Activated naive CD8-positive, alpha-beta T cell treated with anti-CD3 and anti-CD28 coated beads, Interleukin-2, amount 50 U/mL, for 16 hours (primary cell): ENCODE measurements at places on chromosomes 1 and 21.

- no peak for DNase-seq
Observed at GRCh38 chr1:154696456-154696855, 88.5 kb upstream of the ADAR start.

GRCh38 chr1:212699625-212700222 lies at the start of gene BATF3:
Gene BATF3, minus strand, starts transcription at chr1:212699840. Its CDS starts 78 bp downstream, at chr1:212699762.
- DNase-seq, result no peak

DNA sequence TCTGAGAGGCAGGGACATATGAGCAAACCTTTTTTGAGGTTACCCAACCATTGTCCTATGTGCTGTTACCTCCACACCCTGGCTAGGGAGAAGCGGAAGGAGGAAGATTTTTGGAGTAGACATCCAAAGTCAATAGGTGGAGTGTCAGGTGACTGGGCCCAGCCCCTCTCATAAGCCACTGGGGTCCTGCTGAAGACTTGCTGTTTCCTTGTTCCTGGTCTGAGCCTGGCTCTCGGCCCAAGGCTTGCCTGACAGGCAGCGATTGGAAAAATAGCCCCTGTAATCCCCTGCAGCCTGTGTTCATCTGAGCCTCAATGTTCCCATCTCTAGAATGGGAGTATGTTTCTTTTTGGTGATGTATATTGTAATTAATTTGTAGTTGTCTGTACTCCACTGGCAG lies 6.9 kb upstream of the PIGR start:
- no peak for DNase-seq

DNA sequence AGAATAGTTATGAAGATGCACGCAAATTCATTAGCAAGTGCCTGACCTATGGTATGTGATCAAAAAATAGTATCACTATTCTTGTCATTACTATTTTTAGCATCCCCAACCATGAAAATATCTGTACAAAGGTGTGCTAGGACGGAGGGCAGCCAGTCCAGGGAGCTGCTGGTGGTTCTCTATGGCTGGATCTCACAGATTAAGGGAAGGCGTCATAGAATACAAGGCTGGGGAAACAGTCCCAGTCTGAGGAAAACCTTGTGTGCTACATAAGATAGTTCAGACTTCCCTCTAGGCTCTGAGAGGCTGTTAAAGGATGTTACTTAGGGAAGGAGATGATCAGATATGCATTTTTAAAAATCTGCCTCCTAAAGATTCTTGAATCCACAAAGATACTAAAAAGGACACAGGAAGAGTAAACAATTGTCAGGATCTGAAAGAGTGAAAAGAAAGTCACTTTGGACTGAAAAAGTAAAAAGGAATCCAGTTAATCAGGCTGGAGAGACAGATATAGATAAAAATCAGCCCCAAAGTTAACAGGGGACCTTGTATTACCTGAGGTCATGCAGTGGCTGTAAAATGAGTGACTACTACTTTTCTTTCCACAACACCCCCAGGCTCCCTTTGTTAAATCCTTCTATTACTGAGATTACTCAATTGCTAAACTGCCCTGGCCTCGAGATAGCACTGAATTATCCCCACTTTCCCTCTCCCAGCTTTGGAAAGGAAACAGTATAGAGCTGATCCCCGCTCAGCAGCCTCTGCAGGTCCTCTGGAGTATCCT lies 108.6 kb downstream of the MAB21L3 start:
- DNase-seq, result no peak

DNA sequence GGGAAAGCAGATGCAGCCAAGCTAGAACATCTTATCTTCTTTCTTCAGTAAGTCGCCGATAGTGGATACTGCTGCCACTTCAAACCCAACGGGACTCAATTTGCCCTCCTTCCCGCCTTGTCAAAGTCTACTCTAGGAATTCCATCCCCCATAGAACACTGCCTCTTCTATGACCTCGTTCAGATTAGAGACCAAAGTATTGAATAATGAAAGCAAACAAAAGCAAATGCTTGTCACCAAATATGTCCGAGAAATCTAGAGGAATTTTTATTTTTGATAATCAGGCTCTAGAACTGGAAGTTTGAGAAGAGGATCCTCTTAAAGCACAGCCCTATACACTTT lies 853 bp upstream of the RRAGC start:
- DNase-seq, result no peak

- no peak for DNase-seq
Observed at GRCh38 chr1:172431204-172431603, 10.7 kb downstream of the C1orf105 start.

- DNase-seq, result no peak
Observed at GRCh38 chr1:186967656-186968394, 139.1 kb downstream of the PLA2G4A start.

GRCh38 chr1:160996178-160996577 lies 24.8 kb downstream of the F11R start:
- DNase-seq, result no peak

GRCh38 chr1:159854693-159855192 lies 7.7 kb downstream of the VSIG8 start:
- peak; percentile 40 for DNase-seq

- DNase-seq, result no peak
Observed at GRCh38 chr1:223714849-223715603, 2.7 kb downstream of the CAPN2 start.

DNA sequence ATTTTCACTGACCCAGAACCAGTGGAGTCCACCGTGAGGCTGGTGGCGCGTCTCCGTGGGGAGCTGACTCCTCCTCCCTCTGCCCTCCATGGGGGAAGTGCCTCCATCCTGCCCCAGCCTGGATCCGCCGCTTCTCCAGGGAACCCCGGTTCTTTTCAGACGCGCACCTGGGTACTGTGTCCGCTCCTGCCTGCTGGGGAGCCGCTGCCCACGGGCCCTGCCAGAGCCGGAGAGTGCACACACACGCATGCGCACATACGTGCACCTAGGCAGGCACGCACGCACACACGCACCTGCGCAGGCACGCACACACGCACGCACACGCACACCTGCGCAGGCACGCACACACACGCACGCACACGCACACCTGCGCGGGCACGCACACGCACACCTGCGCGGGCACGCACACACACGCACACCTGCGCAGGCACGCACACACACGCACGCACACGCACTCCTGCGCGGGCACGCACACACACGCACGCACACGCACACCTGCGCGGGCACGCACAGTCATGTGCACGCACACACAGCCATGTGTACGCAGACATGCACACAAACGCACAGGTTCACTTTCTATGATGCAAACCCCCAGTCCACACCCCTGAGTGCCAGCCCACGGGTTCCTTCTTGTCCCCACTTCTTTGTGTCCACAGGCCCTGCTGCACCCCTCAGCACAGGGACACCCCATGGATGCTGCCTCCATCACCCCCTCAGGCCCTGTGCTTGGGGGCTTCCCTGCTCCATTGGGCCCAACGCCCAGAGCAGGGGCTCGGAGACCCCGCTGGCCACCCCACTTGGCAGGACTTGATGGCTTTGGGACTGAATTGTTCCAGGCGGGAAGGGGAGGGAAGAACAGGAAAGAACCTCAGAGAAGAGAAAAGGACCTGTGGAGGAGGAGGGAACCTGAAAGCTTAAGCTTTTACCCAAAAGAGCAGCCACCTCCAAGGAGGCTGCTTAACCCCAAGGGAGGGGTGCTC lies 42.7 kb downstream of the MORN1 start:
- DNase-seq, result no peak

GRCh38 chr21:28971171-28971570 lies 21.5 kb downstream of the LTN1 start:
- no peak for DNase-seq

DNA sequence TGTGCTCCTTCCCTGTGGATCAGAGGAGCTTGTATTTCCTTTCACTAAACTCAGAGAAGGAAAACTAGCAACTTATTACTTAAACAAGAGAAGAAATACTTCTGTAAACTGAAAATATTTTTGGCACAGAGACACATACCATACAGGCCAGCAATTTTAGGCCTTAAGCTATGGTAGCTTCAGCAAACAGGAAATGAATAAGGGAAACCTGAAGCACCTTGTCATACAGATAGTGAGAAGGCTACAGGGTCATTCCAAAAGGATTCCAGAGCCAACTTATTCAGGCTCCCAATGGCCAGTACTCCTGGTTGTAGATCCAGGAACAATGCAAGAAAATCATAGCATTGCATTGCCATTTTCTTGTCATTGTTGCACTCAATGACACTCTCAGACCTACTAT lies 9.1 kb upstream of the KYAT3 start:
- no peak for DNase-seq

DNA sequence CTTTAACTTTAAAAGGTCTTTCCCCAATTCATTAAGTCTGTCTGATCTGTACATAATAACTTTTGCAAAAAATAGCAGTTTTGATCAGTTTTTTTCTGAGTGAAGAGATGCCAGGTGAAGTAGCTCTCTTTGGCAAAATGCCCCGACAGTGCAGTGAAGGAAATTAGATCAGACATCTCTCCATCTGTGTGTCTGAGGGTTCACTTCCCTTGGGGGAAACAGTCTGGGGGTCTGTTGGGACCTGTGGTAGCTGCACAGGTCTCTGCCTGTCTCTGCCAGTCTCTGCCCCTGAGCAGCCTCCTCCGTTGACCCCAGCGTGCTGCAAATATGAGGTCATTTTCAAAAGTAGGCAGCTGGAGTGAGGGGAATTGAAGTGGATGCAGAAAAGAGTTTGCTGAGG lies 54.5 kb downstream of the TBCE start:
- DNase-seq, result no peak

DNA sequence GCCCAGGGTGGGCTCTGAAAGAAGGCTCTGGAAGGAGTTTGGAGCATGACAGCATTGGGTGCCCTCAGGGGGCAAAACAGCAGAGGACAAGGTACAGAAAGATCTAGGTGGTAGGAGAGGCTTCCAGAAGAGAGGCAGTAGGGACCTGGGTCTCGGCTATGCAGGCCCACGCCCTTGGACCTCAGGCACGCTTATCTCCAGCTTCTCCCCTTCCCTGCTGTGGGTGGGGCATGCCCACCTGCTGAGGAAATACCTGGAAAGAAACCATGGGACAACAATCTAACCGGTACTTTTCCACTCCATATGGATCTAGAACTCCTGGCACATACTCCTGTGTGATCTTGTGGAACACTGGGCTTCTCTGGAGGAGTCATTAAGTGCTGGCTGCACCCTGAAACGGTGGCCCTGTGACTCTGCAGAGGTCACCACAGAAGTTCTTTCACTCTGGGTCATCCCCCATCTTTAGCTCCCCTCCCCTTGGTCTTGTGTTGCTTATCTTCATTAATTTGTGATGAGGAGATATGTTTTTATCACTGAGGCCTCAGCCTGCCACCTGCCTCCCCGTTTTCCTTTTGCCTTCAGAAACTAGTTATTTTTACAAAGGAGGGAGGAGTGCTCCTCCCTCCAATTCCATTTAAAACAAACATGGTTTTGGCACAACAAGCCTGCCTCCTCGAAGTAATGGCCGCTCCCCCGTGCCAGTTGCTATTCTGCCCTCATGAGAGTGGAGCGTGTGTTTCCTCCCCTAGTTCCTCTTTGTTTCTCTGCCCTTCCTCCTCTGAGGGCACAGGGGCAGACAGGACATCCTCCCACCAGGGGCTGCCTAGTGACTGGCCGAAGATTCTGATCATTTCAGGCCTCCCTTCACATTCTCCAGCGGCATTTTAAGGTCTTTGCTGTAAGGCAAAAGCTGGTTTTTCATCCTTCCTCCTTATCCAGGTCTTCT lies 78.0 kb upstream of the ATP5PO start:
- no peak for DNase-seq

DNA sequence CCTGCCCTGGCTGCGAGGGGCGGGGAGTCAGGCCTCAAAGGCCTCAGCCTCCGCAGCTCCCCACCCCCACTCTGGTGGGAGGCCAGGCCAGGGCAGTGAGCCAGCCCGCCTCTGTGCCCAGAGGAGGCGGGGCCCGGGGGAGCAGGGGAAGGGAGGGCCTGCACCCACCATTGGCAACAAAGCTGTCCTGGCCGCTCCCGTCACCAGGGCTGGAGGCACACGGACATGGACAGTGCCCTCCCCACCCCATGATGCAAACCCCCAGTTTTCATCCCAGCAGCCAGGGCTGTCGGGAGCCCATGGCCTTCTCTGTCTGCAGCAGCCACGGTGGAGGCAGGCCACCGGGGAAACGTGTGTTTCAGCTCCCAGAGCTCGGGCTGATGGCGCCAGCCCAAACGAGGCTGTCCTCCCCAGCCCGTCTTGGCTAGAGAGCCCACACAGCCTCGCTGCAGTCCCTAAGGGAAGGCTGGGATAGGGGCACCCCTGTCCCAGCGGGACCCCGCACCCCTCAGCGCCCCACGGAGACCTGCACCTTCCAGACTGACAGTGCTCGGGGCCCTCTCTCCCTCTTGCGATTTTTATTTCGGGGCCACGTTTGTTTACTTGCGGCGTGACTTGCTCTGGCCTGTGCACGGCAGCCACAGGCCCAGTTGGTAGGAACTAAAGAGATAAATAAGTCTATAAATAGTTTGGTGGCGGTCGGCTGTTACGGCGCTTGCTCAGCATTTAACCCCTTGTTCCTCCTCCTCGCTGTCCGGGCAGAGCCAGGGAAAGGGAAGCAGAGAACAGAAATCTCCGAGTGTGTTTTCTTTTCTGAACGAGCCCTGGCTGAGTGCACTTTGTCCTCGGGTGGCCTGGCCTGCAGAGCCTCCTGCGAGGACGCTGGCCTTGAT lies 101.8 kb downstream of the PRDM16 start:
- DNase-seq, result no peak

DNA sequence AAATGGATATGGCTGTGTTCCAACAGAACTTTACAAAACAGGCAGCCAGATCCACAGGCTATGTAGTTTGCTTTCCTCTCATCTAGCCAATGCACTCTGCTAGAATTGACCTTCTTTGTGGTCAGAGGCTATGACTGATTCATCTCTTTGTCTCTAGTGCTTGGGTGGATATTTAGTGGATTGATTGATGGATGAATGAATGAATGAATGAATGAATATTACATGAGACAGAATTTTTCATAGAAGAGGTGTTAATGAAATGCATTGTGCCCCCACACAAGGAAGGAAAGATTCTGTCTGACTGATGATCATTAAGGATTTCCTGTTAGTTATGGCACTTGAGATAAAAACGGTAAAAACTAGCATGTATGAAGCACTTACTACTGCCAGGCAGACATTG lies 50.5 kb upstream of the ZYG11A start:
- DNase-seq, result no peak

DNA sequence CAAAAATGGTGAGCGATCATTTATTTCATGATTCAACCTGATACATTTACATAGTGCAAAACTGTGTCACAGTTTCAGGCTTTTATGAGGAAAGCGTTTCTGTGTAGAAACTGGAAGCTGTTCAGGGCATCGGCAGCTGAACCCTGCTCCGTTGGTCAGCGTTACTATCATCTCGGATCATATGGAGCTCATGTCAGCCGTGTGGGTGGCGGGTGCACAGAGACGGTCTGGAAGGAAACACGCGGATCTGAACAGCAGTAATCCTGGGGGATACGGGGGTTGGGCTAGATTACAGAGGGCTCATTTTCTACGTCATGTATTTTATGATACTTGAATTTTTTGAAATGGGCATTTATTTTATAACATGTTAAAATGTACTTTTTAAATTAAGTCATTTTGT lies 15.1 kb downstream of the C1orf174 start:
- no peak for DNase-seq

DNA sequence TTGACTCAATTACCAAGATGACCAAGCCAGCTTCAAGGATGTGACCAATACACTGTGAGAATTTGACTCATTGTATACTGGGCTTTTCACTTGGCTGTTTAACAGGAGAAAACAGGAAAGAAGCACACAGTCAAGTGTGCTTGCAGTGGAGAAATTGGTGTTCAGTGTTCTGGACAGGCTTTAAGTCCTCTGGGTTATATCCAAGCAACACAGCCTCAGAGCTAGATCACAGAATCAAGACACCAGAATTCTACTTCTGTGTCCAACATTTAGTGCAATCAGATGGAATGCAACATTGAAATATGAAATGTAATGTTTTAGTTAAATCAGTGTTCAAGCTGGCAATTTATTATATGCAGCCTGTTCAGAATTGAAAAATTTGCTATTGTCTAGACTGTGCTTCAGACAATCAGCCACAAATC lies 694.4 kb downstream of the LTN1 start:
- DNase-seq, result no peak
